NCI-H1436 treated with DMSO at 0.1 percent for 48 hours (cell line): ENCODE measurements at places on chromosomes 4 and X.

GRCh38 chr4:161931089-161931488 is 232.7 kb downstream of the FSTL5 start:
- no peak for DNase-seq

DNA sequence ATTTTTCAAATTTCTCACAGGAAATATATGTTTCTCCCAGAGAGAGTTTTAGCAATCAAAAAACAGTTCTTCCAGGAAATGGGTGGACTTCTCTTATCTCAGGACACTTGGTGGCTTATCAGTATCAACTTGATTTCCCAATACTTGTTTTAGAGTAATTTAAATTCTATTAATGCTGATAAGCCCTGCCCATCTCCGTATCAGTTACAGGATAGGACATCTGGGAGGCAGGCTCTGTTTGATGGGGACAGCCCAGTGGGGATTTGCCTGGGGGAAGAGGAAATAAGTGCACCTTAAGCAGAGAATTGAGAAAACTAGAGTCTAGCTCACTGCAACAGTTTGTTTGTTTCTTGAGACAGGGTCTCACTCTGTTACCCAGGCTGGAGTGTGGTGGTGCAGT is 43.2 kb upstream of the PDGFRA start:
- no peak for DNase-seq

DNA sequence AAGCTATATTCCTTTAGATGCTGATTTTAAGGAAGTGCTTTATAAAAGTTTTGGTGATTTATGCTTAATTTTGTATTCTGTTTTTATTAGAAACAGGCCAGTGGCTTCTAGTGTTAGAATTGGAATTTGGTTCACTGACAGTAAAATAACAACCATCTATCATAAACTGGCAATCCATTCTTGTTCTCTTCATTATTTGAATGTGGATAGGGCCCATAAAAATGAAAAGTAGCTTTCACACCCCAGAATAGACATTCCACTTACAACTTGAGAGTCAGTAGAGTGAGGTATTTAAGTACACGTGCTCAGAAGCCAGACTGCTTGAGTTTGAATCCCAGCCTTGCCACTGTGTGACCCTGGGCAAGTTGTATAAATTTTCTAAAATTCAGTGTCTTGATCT is 232.4 kb upstream of the CTSO start:
- no peak for DNase-seq

DNA sequence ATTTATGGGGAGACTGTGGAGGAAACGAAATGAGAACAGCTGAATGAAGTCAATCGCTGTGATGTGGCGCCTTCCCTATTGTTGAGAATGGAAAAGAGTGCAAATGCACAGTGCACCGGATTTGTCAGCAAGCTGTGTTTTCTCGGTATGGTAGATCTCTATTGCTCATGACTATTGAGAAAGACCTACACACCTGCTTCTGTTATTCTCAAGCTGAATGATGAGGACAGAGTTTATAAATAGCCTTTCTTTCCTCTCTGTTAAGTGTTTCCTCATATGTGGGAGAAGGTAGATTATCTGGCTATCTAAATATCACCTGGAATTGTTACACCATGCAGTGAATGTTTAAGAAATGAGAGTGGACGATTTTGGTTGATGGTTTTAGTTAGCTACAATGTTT is 650.7 kb downstream of the IL1RAPL1 start:
- DNase-seq, result no peak

- no peak for DNase-seq
These were observed 11.0 kb upstream of the TNIP2 start for GRCh38 chr4:2767046-2767704.

- no peak for DNase-seq
These were observed 7.0 kb upstream of the ATP6AP2 start for GRCh38 chrX:40573763-40574162.

- DNase-seq, result no peak
These were observed 233.4 kb upstream of the S100G start for GRCh38 chrX:16416588-16416987.

DNA sequence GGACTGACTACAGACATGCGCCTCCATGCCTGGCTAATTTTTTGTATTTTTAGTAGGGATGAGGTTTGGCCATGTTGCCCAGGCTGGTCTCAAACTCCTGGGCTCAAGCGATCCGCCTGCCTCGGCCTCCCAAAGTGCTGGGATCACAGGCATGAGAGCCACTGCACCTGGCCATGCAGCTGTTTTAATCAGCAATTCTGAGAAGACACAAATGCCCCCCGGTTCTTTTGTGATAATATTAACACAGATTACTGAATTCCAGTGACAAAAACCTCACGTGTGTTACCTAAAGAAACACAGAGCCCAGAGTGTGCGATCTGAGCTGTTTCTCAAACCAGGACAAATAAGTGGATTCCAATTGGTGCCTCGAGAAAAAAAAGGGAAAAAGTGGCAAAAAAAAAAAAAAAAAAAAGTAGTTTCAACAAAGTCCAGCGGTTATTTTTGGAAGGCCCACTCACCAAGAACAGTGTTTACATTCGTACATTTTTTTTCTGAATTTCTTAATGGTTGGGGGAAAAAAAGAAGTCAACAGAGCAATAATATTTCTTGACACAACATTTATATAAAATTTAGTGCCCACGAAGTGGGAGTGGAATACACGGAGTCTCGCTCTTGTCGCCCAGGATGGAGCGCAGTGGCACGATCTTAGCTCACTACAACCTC is 17.2 kb downstream of the DHRSX start:
- DNase-seq, result no peak

GRCh38 chrX:80556148-80556547 is 135.9 kb downstream of the TENT5D start:
- no peak for DNase-seq

DNA sequence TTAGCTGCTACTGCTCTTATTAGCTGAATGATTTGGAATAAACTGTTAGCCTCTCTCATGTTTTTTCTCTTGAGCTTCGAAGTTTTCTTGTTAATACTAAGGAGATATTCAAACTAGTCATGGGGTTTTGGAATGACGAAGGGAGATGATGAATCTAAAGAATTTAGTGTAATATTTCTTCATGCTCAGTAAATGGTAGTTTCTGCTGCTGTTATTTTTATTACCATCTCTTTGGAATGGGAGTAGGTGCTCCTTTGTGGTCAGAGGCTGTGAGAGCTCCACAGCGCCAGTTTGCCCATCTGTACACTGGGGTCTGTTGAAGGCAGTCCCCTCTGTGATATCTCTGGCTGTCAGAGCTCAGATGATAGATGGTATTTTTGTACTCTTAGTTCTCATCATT is 33.7 kb downstream of the HTT start:
- no peak for DNase-seq

DNA sequence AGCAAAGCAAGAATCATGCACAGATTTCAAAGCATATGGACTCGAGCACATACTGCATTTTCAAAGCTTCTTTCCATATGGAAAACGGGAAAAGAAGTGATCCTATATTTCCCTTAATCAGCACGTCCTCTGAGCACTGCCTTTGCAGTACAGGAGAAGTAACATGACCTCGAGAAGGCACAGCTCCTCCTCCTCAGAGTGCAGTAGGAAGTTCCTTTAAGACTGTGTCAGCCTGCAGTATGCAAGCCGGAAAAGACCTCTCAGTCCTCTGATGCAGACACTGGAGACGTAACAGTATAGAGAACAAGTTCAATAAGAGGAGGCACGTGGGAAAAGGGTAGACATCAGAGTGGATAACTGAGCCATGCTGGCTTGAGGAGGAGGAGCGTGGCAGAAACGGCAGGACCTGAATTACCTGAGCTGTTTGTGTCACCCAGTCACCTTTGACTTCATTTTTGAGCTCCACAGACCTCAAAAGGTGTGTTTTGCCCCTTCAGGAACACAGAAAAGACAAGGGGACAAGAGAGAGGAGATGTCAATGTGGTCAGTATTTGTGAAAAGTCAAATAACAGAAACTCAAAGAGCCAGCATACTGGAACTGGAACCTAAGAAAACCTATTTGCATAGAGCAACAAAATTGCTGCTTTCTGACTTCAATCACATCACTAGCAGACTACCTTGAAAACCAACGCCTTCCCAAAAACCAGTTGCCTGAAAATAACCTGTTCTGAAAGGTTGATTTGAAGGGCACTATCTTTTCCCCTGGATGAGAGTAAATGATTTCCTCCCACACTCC is 20.8 kb downstream of the IRF2 start:
- no peak for DNase-seq

- DNase-seq, result no peak
These were observed 77.4 kb downstream of the PSAPL1 start for GRCh38 chr4:7357323-7357722.

DNA sequence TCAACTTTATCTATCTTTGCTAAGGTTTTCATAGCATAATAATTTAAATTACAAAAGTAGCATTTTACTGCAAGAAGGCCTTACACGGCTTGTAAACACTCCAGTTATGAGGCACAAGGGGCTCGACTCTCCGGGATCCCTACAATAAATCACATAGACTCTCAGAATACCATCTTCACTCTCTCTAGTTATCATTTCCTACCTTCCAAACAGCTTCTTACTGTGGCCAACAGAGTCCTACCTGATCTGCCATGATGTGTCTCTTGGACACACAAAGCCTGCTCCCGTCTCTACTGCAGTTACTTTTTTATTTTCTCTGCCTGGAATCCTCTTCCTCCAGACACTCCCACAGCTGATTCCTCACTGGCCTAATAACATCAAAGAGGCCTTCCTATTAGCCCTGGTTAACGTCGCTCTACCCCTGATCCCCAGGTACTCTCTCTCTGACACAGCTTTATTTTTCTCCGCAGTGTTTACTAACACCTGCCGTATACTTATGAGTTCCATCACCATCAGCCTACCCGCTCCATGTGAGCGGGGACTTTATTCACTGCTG is 559.6 kb upstream of the DIPK2B start:
- DNase-seq, result no peak

DNA sequence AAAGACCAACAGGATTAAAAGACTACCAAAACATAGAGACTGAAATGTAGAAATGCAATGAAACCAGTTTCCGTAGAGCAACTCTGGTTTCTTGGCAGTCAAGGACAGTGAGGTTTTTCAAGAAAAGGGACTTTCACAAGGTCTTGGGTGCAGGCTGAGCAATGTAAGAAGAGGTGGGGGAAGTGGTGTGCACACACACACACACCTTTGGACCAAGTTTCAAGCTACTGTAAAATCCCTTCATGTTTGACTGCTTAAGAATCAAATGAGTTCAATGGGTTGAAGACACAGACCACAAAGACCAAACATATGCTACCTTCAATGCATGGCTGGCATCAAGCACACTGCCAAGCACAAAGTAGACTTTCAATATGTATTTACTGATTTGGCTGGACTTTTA is 17.8 kb upstream of the MCF2 start:
- DNase-seq, result no peak

GRCh38 chr4:41448934-41449333 is 89.0 kb upstream of the LIMCH1 start:
- DNase-seq, result no peak

DNA sequence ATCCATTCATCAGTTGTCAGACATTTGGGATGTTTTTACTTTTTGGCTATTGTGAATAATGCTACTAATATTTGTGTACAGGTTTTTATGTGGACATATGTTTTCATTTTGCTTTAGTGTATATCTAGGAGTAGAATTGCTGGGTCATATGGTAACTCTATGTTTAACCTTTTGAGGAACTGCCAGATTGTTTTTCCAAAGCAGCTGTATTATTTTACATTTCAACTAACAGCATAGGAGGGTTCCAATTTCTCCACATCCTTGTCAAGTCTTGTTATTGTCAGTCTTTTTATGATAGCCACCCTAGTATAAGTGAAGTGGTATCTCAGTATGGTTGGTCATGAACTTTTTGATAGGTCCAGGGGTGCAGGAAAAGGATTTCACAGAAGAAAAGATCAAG is 114.5 kb upstream of the FAM9C start:
- no peak for DNase-seq

DNA sequence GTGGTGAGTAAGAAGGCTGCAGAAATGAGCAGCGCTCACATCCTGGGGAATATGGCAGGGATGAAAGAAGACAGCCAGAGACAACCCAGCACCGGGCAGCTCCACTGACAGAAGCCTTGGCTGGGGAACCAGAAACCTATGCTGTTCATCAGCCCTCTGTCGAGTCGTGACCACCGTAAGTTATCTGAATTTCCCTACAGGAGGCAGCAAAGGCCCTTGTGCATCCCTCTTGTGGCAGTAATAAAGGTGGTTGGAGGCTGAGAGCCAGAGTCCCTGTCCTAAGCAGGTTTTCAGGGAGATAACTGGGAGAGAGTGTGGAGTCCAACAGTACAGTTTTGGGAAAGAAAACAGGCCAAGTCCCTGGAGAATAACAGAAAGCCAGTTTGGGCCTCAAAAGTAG is 194.0 kb upstream of the BOD1L1 start:
- DNase-seq, result no peak

DNA sequence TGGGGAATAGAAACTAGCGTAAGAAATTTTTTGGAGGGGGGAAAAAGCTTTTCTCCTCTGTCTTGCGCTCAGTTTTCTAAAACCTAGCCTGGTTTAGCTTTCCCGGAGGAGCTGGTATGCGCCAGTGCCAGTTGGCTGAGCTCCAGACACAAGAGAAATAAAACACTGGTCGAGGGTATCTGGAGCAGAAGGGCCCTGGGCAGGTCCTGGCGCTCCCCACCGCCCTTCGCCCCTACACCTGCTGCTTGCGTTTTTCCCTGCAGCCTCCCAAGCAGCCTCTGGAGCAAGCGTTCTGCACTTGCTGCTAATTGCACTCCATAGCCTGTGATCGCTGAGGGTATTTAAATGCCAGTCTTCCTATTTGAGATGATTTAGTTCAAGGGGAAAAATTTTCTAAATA is 816 bp downstream of the EREG start:
- DNase-seq, result no peak

- DNase-seq, result no peak
These were observed 367.4 kb downstream of the UNC5C start for GRCh38 chr4:95181243-95181995.

DNA sequence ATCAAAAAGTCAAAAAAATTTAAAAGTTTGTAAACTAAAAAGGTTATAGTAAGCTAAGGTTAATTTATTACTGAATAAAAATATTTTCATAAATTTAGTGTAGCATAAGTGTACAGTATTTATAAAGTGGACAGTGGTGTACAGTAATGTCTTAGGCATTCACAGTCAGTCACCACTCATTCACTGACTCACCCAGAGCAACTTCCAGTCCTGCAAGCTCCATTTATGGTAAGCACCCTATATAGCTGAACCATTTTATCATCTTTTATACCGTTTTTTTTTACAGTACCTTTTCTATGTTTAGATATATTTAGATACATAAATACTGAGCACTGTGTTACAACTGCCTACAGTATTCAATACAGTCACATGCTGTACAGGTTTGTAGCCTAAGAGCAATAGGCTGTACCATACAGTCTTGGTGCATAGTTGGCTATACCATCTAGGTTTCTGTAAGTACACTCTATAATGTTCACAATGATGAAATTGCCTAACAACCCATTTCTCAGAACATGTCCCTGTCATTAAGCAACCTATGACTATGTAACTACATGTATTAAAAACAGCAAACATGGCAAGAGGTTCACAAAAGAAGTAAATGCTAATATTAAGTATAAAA is 18.6 kb downstream of the ACSL4 start:
- no peak for DNase-seq
